ENCODE measurements at places on chromosomes 12 and 14.

DNA sequence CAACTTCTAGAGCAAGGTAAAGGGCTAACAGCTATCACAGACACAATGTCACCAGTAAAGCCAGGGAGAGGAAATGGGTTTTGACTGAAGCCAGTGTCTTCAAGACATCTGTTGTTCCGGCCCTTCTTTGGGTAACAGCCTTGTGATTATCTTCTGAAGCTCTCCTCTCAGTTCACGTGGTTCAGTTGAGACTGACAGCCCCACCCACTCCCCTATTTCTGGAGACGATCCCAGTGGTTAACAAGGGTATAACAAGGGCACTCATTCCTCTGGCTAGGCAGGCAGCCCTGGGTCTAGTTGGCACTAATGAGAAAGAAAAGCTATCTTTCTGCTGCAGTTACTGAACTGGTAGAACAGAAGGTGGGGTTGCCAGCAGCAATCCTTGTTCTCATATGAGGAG lies 6.9 kb downstream of the GNPTAB start:
- peak; percentile 82 for DNase-seq

- no peak for DNase-seq
Measured at GRCh38 chr14:97723819-97724218, 926.6 kb downstream of the VRK1 start.

DNA sequence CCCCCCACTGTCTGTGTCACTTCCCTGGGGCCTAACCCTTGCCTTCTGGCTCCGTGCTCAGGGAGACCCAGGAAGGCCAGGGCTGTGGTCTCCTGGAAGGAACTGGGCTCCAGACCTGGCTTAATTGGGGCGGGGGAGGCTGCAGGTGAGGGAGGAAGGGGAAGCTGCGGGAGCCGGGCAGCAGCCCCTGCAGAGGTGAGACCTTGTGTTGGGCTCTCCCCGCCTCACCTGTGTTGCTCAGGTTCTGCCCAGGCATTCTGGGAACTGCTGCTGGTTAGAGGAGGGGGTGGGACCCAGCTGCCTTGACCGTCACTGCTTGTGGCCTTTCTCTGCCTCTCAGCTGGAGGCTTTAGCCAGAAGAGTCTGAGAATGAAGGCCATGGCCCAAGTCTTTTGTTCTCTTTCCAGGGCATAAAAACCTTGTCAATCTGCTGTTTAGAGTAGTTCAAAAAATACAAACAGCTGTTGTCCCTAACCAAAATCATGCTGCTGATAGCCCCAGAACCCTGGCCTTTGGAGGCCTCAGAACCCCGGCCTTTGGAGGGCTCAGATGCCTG lies 247.6 kb downstream of the CHST11 start:
- DNase-seq = no peak

GRCh38 chr12:94771199-94771598 lies 120.8 kb upstream of the TMCC3 start:
- no peak for DNase-seq

DNA sequence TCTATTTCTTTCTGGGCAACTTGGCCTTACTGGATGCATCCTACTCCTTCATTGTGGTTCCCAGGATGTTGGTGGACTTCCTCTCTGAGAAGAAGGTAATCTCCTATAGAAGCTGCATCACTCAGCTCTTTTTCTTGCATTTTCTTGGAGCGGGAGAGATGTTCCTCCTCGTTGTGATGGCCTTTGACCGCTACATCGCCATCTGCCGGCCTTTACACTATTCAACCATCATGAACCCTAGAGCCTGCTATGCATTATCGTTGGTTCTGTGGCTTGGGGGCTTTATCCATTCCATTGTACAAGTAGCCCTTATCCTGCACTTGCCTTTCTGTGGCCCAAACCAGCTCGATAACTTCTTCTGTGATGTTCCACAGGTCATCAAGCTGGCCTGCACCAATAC lies 5.3 kb downstream of the OR4N5 start:
- DNase-seq = no peak

- peak; percentile 13 for DNase-seq
Measured at GRCh38 chr12:51827925-51828818, 20.3 kb downstream of the FIGNL2 start.

- no peak for DNase-seq
Measured at GRCh38 chr14:105030836-105031396, 10.0 kb upstream of the CDCA4 start.

- no peak for DNase-seq
Measured at GRCh38 chr12:94596596-94596995, 53.8 kb downstream of the TMCC3 start.

GRCh38 chr14:43625294-43625693 lies 881.8 kb downstream of the FSCB start:
- DNase-seq = no peak

DNA sequence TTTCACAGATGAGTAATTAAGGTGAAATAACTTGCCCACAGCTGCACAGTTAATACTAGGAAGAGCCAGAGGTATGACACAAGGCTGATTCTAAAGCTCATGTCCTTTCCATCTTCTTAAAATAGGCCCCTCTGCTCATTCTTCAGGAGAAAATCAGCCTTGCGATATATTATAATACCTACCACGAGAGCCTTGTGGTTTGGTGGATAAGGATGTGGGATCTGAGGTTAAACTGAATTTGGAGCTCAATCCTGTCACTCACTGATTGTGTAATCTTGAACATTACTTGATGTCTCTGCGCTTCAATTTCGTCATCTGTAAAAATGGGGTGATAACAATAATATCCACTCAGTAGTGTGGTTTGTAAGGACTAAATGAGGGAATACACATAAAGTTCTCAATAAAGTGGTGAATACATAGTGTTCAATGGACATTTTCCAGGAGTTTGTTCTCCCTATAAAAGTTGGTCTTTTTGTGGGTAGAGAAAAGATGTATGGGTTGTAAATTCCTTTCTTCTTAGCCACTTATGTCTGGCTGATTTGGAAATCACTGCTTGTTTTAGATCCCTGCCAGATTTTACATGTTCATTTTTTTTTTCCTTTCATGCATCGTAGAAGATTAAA lies 25.1 kb upstream of the ATP2B1 start:
- peak; percentile 43 for DNase-seq

Measured in CD4-positive, alpha-beta T cell treated with Interleukin-4 for 4 hours (primary cell).